Central memory CD4-positive, alpha-beta T cell (primary cell): ENCODE measurements at places on chromosomes 12 and 14.

- no peak for DNase-seq
These were observed 386.8 kb downstream of the BCAT1 start for GRCh38 chr12:24561882-24562770.

- no peak for DNase-seq
These were observed 346.8 kb downstream of the ATP23 start for GRCh38 chr12:58288190-58288589.

DNA sequence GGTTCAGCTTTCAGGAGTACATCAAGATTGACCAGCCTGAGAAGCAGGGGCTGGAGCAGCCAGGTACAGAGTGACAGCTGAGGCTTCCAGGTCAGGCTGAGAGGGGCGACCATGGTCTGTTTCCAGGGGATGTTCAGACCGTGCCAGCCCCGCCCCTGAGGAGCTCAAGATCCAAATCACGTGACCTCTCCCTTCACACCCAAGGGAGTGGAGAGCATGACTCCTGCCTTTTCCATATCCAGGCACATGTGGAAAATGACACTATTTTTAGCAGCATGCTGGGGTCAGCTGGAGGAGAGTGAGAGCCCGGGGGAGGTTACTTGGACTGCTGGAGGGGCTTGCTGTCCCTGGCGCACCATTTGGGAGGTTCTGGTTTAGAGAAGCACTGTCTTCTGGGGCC is 92.7 kb downstream of the B4GALNT3 start:
- no peak for DNase-seq

DNA sequence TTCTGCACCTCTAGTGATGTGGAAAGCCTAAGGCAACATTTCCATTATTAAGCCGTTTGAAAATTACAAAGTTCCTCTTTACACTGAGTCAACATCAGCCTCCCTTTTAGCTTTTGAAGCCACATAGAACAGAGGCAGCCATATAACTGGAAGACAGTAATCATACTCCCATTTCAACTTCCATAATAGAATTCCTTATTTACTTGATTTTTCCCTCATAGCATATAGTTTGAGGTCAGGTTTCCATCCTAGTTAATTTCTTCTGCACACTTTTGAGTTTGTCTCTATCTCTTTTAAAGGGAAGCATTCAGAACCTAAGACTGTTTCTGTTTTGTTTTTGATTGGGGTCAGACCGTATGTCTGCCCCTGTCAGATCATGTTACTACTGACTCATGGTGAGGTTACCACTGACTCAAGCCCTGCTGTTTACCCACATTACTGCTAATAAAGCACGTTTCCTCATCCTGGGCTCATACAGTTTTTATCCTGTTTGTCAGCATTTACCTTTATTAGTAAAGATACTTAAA is 161.0 kb downstream of the SLC38A4 start:
- no peak for DNase-seq

GRCh38 chr14:66045572-66046021 is 440.6 kb upstream of the CCDC196 start:
- DNase-seq = no peak

GRCh38 chr12:3150931-3151835 is 74.0 kb downstream of the TSPAN9 start:
- DNase-seq = no peak

DNA sequence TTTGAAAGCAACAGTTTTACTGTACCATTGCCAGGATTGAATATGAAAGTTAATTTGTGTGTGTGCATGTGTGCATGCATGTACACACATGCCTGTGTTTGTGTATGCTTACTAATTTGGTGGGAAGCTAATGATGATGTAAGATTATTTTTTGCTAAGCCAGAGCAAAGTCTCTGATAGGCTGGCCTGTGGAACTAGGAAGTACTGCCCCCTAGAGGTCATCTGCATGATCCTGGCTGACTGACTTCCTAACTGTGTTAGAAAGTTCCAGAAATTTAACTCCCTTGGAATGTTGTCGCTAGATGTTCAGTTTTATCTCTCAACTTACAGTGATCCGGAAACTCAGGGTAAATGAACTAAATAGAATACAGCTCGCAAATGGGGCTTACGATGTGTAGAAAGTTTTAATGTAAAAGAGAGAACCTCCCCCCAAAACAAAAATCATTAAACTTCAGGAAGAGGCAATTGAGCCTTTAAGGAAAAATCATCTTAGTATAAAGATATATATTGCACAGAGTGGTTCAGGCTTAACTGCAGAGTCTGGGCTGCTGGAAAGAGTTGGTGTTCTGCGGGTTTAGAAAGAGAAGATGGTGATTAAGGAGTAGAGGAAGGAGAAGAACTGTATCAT is 34.3 kb upstream of the SLC38A1 start:
- DNase-seq = peak; percentile 60

DNA sequence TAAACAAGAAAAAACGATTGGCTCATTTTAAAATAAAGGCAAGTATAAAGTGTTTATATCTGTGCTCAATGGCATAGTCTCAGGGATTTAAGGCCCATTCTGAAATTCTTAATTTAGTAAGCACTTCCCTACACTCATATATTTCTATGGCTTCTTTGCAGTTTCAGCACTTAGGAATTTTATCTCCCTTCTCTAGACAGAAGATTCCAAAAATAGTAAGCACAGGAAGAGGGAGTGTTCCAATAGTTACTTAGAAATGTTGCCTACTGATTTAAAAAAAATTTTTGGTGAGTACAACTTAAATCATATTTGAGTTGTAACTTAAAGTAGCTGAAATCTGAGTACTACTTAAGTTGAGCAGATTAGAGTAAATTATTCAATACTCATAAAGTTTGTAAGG is 19.8 kb downstream of the INSM2 start:
- DNase-seq = no peak

- peak; percentile 18 for DNase-seq
These were observed 10.3 kb downstream of the DCP1B start for GRCh38 chr12:1993871-1994371.

GRCh38 chr14:64387232-64387781 is 846 bp upstream of the MTHFD1 start:
- no peak for DNase-seq

DNA sequence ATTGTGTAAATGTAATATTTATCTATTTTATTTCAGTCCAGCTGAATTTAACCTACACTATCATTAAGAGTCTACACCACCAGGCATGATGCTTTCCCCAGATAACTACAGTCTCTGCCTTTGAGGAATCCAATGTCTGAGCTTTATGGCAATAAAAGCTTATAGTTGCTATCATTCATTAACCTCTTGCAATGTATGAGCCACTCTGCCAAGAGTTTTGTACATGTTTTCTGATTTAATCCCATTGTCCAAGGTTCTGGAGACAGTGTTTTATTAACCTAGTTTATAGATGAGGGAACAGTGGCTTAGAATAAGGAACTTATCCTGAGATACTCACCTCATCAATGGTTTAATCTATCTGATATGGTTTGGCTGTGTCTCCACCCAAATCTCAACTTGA is 17.1 kb upstream of the KITLG start:
- no peak for DNase-seq

GRCh38 chr12:53803194-53803593 is 51.4 kb upstream of the CISTR start:
- no peak for DNase-seq

DNA sequence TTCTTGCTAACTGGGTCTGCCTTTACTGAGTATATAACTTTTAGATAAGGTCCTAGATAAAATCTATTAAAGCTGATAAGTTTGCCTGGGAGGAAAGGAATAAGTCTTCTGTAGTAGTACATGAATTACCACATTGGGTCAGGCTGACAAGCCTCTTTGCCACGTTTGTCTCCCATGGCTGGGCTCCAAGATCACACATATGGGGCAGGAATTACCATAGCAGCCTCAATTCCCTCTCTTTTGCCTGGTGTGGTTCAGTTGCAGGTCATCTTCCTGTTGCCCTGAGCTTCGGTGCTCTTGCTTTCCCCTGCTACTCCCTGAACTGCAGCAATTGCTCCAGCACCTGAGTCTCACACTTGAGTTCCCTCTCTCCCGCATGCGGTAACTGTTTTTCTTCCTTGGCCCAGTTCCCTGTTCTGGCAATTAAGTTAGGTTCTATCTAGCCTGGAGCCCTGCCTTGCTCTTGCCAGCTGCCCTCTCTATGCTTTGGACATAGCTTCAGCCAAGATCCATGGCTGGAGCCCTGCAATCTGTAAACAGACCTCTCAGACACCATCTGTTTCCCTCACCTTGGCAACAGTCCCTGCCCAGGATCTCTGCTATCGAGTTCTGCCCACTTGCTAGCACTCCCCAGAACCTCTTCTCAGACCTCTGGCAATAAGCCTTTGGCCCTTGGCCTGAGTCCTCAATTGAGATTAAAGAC is 5.8 kb upstream of the GLT8D2 start:
- DNase-seq = no peak

DNA sequence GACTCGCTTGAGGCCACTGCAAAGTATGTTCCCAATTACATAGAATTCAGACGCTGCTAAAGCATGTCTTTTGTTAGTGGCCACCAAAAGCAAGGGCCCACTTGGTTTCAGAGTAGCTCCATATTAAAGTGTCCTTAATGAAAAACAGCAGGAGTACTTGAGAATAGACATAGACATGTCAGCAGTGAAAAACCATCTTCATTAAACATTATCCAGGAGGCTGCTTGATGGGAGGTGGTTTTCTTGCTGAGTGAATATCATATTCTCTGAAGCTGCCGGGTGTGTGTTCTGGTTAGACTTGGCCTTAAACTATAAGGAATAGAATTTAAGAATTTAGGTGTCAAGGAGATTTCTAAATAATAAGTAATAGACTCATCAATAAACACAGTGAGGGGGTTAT is 79.5 kb upstream of the CCDC198 start:
- DNase-seq = no peak

DNA sequence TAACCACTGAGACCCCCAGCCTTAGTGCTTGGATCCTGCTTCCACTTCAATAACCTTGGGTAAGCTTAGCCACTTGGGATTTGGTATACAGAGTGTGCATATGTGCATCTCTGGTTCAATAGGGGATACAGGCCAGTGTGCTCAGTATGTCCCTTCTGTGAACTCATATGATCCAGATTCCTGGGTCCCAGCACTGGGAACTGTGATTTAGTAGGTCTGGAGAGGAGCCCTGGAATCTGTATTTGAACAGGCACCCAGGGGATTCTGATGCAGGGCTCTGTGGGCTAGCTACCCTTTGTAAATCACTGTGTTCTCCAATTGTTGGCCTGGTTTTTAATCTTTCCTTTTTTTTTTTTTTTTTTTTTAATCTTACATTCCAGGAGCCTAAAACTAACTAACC is 9.8 kb upstream of the RNU6-8 start:
- no peak for DNase-seq

DNA sequence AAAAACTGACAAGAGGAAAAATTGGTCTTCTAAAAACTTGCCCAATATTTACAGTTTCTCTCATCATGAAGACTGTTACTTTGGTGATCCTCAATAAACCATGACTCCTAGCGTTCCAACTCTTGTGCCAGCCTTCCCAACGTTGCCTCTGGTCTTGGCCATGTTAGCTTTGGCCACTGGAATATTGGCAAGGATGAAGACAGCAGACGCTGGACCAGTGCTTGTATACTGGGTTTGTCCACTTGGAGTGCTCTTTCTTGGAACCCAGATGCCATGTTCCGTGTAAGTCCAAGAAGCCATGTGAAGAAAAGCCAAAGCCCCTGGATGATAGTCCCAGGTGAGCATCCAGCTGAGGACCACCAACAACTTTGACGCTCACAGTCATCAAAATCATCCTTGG is 379.6 kb downstream of the NUAK1 start:
- no peak for DNase-seq

- no peak for DNase-seq
These were observed 114.1 kb downstream of the CCDC60 start for GRCh38 chr12:119448611-119449131.

- no peak for DNase-seq
These were observed 5.5 kb downstream of the AMN start for GRCh38 chr14:102927878-102928411.

GRCh38 chr14:99773521-99774497 is 19.4 kb upstream of the EML1 start:
- DNase-seq = no peak

- no peak for DNase-seq
These were observed 35.1 kb downstream of the SCN8A start for GRCh38 chr12:51626115-51626514.

DNA sequence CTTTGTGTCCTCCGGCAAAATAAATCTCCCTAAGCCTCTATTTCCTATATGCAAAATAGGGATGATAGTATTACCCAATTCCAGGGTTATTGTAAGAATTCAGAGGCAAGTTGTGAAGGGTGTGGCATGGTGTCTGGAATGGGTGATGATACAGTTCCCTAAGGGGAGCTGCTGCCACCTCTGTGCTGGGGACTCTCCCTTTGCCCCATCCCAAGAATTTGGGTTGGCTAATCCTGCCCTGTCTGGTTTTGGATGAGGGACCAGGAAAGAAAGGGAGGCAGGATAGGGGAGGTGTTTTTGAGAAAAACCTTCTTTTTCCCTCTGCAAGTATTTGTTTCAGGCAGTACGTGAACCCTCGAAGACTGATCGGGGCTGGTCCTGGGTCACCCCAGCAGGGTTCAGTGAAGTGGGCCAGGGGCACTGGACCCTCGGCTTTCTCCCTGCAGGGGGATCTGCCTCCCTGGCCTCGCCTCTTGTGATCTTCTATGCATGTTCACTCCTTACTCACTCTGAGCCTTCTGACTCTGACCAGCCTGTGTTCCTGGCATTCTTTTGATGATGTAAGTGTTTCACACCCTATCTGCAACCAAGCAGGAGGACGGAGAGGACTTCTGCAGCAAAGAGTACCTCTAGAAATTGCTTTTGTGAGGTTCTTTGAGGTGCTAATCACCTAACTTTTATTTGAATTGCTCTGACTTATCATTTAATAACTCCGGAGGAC is 60.8 kb downstream of the RASSF3 start:
- DNase-seq = no peak

GRCh38 chr14:73710737-73711136 is 3.4 kb downstream of the PNMA1 start:
- DNase-seq = no peak

- no peak for DNase-seq
These were observed 6.4 kb downstream of the FAIM2 start for GRCh38 chr12:49897276-49897675.

- no peak for DNase-seq
These were observed 468.0 kb upstream of the PRICKLE1 start for GRCh38 chr12:43057566-43057965.

- DNase-seq = no peak
These were observed 15.4 kb upstream of the NIN start for GRCh38 chr14:50846226-50846880.

- DNase-seq = no peak
These were observed 98.9 kb upstream of the PLEKHG7 start for GRCh38 chr12:92603741-92604432.

DNA sequence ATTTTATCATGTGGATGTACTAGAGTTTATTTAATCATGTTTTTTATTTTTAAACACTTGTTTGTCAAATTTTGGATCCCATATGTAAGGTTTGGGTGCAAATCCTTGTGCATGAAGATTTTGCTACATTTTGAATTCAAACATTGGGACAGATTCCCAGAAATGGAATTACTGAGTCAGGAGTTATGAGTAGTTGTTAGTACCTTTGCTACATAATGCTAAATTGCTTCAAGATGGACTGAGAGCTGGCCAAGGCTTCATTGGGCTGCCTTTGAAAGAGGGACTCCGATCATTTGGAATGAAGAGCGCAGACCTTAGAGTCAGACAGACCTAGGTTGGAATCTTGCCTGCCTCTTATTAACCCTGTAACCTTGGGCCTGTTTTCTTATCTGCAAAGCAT is 154.9 kb upstream of the PWP1 start:
- DNase-seq = no peak

GRCh38 chr12:93684716-93685115 is 7.5 kb downstream of the CRADD start:
- no peak for DNase-seq

- no peak for DNase-seq
These were observed 11.3 kb downstream of the KMT5A start for GRCh38 chr12:123395236-123395635.
